ENCODE measurements at places on chromosomes 11 and 22. TPM values are rescaled to one million over a fixed set of nuclear protein-coding genes. Genes with fewer than 3 reads are reported as not detected.

PIK3IP1 gene
- total RNA-seq: 4.2 TPM

- no peak for DNase-seq
These were observed 118.1 kb downstream of the MPPED1 start for GRCh38 chr22:43529934-43530333.

BCO2 gene
- total RNA-seq: 0.19 TPM

DNA sequence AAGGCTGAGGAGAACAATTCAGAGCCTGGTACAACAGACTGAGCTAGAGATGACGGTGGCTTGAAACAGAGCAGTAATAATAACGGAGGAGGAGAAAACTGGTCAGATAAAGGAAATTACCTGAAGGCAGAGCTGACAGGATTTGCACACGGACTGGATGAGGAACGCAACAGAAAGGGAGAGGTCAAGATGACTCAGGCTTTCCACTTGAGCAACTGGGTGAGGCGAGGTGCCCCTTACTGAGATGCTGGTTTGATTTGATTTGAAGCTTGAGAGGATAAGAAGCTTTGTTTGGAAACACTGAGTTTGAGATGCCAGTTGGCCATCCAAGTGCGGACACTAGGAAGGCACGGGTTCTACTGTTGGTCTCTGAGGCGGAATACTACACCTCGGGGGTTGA lies 35.4 kb upstream of the NRIP3 start:
- DNase-seq: no peak

SGSM1 gene
- total RNA-seq: not detected

CCDC116 gene
- total RNA-seq: 0.26 TPM

DNA sequence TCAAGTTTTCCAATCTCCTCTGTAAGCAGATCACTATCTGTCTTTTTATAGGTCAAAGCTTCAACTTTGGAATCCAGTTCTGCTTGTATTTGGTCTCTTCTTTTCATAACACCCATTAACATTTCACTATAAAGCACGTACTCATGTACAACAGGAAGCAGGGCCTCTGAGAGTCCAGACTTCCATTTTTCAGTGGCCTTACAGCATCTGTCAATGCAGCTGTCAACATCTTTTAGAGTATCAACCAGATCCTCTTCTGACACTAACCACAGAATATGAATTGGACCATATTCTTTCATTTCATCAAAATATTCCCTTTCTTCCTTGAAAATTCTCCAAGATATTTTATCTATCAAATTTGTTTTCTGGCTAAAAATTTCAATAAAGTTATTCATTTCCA lies 24.7 kb upstream of the SLN start:
- peak; percentile 56 for DNase-seq

Data from LHCN-M2 (cell line).